ENCODE measurements at places on chromosomes 3 and 15.

- H3K4me3 ChIP-seq, result peak overlapping the region; percentile 32
- no peak for DNase-seq
- H3K36me3 ChIP-seq, result no peaks in the 10 kb centered on the region
- H3K27ac ChIP-seq, result no peak overlapping the region
- H3K27me3 ChIP-seq, result peaks cover 81% of the 10 kb centered on the region
These were observed 592 bp downstream of the DUOXA2 start for GRCh38 chr15:45114751-45115085.

- H3K27me3 ChIP-seq, result no peaks in the 10 kb centered on the region
- H3K36me3 ChIP-seq, result no peaks in the 10 kb centered on the region
- no peak overlapping the region for H3K27ac ChIP-seq
- peaks cover 4% of the 10 kb centered on the region for H3K4me1 ChIP-seq
- no peak overlapping the region for H3K4me3 ChIP-seq
- DNase-seq, result no peak
These were observed 132.6 kb downstream of the DIPK2A start for GRCh38 chr3:144104186-144104585.

GRCh38 chr3:144142151-144142840 is 170.7 kb downstream of the DIPK2A start:
- H3K27ac ChIP-seq, result peak overlapping the region; percentile 74
- no peaks in the 10 kb centered on the region for H3K36me3 ChIP-seq

DNA sequence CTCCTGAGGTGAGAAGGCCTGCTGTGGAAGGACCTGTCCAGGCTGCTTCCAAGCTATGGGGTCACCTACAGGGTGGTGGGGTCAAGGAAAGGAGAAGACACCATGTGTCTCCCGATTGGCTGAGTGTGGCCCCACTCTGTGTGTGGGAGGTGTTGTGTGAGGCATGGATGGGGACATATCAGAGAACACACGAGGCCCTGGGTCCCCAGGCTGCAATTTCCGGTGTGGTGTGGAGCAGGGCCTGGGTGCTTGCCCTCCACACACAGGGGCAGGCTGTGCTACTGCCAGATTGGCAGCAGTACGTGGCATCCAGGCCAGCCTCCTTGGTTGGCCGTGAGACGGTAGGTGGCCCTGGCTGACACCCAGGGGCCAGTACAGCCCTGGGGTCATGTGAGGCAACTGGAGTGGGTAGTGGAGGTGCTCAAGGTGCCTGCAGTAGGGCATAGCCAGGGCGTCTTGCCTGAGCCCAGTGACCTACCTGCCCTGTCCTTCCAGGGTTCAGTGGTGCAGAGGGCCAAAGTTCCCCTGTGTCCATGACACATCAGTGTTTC is 233.8 kb downstream of the SNRPN start:
- no peak for DNase-seq
- H3K4me3 ChIP-seq, result no peak overlapping the region
- no peak overlapping the region for H3K27ac ChIP-seq
- H3K4me1 ChIP-seq, result no peaks in the 10 kb centered on the region
- H3K27me3 ChIP-seq, result no peaks in the 10 kb centered on the region

- H3K27me3 ChIP-seq, result peaks cover 2% of the 10 kb centered on the region
- peaks cover 23% of the 10 kb centered on the region for H3K4me1 ChIP-seq
These were observed 166.5 kb downstream of the EBLN2 start for GRCh38 chr3:73228000-73228399.

- H3K4me3 ChIP-seq, result no peak overlapping the region
- no peak for DNase-seq
- peaks cover 21% of the 10 kb centered on the region for H3K4me1 ChIP-seq
- peaks cover 4% of the 10 kb centered on the region for H3K27me3 ChIP-seq
- no peak overlapping the region for H3K27ac ChIP-seq
- H3K36me3 ChIP-seq, result no peaks in the 10 kb centered on the region
These were observed 180.1 kb downstream of the RORA start for GRCh38 chr15:61049028-61049427.

DNA sequence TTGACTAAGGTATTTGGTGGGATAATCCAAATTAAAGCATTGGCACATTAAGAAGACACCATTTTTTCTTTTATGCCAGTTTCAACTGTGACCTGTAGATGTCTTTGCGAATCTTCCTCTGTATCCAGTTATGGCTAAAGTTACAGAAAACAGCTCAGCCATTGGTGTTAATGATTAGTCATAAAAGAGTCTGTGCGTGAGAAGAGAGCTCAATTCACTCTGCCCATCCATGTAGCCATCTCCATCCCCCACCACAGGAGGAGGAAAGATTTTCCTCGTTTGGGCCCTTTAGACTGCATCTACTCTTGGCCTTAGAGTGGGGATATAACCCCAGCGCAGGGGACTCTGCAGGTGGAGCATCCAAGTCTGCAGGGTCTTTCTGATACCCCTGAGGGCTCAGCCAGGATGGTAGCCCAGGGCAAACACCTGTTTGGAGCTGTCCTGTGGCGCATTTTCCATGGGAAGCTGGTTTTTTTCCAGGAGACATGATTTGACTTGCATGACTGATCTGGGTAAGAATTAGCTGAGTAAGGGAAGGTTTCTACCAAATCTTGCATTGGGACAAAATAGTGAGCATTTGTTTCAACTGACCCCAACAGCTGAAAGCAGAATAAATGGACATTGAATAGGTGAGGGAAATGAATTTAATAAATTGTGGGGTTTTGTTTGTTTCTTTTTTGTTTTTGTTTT is 29.5 kb downstream of the NANOGP8 start:
- no peaks in the 10 kb centered on the region for H3K27me3 ChIP-seq
- no peaks in the 10 kb centered on the region for H3K36me3 ChIP-seq
- DNase-seq, result no peak
- no peak overlapping the region for H3K4me3 ChIP-seq
- H3K27ac ChIP-seq, result no peak overlapping the region
- H3K4me1 ChIP-seq, result peaks cover 14% of the 10 kb centered on the region

DNA sequence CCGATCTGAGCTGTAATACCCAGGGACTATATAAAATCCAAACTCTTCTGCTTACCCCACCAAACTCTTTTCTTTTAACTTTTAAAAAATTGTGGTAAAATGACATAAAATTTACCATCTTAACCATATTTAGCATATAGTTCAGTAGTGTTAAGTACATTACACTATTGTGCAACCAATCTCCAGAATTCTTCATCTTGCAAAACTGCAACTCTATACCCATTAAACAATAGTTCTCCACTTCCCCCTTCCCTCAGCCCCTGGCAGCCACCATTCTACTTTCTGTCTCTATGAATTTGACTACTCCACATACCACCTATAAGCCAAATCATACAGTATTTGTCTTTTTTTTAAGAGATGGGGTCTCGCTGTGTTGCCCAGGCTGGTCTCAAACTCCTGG is 38.7 kb downstream of the SENP8 start:
- H3K27ac ChIP-seq, result no peak overlapping the region
- no peaks in the 10 kb centered on the region for H3K27me3 ChIP-seq
- no peak overlapping the region for H3K4me3 ChIP-seq
- H3K36me3 ChIP-seq, result no peaks in the 10 kb centered on the region

GRCh38 chr3:44963571-44964325 is 12.2 kb downstream of the ZDHHC3 start:
- H3K36me3 ChIP-seq, result no peaks in the 10 kb centered on the region
- no peaks in the 10 kb centered on the region for H3K27me3 ChIP-seq
- H3K4me3 ChIP-seq, result no peak overlapping the region

GRCh38 chr3:134976948-134977347 is 181.9 kb downstream of the EPHB1 start:
- no peak overlapping the region for H3K27ac ChIP-seq
- H3K4me3 ChIP-seq, result no peak overlapping the region
- peaks cover 53% of the 10 kb centered on the region for H3K27me3 ChIP-seq

DNA sequence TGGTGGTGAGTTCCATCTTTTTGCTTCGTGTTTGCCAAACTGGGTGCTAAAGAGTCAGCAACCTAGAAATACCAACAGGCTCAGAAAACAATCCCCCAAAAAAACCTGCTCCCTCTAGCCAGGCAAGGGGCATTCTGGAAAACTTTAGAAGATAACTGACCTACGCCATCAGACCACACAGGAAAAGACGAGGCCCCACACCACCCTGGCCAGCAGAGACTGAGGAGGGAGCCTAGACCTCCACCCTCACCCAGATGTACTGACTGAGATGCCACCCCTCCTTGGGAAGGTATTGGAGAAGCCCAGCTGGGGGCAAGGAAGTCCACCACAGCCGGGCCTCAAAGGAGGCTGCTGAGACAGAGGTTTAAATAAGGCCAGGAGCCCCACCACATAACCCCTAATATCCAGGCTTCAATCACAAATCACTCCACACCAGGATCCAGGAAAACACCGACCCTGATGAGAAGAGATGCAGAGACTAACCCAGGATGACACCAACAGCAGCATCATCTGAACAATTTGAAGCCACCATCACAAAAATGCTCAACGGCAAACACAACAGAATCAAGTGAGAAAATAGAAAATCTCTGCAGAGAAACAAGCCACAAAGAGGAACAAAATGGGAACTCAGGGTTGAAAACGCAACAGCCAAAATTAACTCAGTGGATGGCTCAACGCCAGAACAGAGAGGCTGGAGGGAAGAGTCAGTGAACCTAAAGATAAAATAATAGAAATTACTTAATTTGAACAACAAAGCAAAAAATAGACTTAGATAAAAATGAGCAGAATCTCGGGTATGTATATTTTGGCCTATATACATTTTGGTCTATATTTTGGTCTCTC is 61.0 kb downstream of the TPRA1 start:
- H3K36me3 ChIP-seq, result no peaks in the 10 kb centered on the region
- H3K27ac ChIP-seq, result no peak overlapping the region
- no peaks in the 10 kb centered on the region for H3K4me1 ChIP-seq
- no peak overlapping the region for H3K4me3 ChIP-seq
- DNase-seq, result no peak

DNA sequence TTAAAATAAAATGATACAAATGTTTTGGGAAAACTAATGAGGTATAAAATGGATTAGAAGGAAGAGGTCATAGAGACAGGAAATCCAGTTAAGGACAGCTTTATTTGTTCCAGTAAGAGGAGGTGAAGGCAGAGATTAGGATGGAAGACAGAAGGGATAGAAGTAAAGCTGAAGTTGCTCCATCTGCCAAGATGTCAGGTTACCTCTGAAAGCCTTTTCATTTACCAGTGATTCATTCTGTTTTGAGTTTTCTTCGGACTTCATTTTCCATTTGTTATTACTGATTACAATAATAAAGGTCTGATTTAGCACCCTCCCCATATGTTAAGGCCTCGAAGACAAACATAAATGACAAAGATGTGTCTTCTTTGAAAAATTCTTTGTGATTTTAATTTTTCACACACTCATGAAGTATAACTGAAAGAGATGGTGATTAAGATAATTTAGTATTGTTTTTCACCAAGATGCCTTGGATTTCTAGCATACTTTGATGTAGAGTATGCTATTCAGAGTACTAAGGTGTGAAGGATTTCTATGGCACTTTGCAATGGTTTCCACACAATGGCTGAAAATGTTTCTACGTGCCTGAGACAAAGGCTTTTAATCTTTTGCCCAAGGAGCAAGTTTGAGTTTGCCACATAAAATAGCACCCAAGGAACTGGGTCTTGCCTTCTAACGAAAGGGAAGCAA is 75.4 kb upstream of the PLAAT1 start:
- DNase-seq, result no peak
- peaks cover 23% of the 10 kb centered on the region for H3K27me3 ChIP-seq
- no peaks in the 10 kb centered on the region for H3K36me3 ChIP-seq
- H3K4me1 ChIP-seq, result peaks cover 22% of the 10 kb centered on the region

- no peaks in the 10 kb centered on the region for H3K4me1 ChIP-seq
- no peak for DNase-seq
- H3K27ac ChIP-seq, result no peak overlapping the region
- H3K27me3 ChIP-seq, result peaks cover 30% of the 10 kb centered on the region
- H3K4me3 ChIP-seq, result no peak overlapping the region
- H3K36me3 ChIP-seq, result no peaks in the 10 kb centered on the region
These were observed 335.1 kb upstream of the ICE2 start for GRCh38 chr15:60814062-60814461.

- no peak for DNase-seq
- peaks cover 67% of the 10 kb centered on the region for H3K4me1 ChIP-seq
- no peaks in the 10 kb centered on the region for H3K36me3 ChIP-seq
- H3K27me3 ChIP-seq, result no peaks in the 10 kb centered on the region
These were observed 54.2 kb upstream of the ARHGEF3 start for GRCh38 chr3:56855856-56856512.

- peaks cover 45% of the 10 kb centered on the region for H3K4me1 ChIP-seq
- DNase-seq, result no peak
- no peak overlapping the region for H3K4me3 ChIP-seq
These were observed 197.6 kb upstream of the CFAP20DC start for GRCh38 chr3:59247402-59247841.

DNA sequence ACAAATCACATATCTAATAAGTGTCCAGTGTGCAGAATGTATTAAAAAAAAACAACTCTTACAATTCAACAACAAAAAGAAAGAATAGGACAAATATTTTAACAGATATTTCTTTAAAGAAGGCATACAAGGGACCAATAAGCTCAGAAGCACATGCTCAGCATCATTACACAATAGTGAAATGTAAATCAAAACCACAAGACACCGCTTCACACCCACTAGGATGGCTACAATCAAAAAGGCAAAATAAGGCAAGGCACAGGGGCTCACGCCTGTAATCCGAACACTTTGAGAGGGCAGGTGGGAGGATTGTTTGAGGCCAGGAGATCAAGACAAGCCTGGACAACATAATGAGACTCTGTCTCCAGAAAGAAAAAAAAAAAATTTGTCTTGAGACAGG is 255.6 kb downstream of the MAGI1 start:
- H3K4me3 ChIP-seq, result no peak overlapping the region
- H3K27ac ChIP-seq, result no peak overlapping the region
- DNase-seq, result no peak
- no peaks in the 10 kb centered on the region for H3K27me3 ChIP-seq
- H3K36me3 ChIP-seq, result no peaks in the 10 kb centered on the region
- peaks cover 34% of the 10 kb centered on the region for H3K4me1 ChIP-seq

GRCh38 chr15:33150971-33151370 is 43.5 kb downstream of the FMN1 start:
- H3K4me1 ChIP-seq, result peaks cover 17% of the 10 kb centered on the region
- DNase-seq, result no peak
- no peaks in the 10 kb centered on the region for H3K27me3 ChIP-seq
- H3K4me3 ChIP-seq, result no peak overlapping the region
- H3K27ac ChIP-seq, result no peak overlapping the region

- H3K27me3 ChIP-seq, result peaks cover 50% of the 10 kb centered on the region
- no peak for DNase-seq
- H3K4me3 ChIP-seq, result no peak overlapping the region
- no peaks in the 10 kb centered on the region for H3K36me3 ChIP-seq
These were observed 35.3 kb downstream of the ARPP21 start for GRCh38 chr3:35674451-35675109.

DNA sequence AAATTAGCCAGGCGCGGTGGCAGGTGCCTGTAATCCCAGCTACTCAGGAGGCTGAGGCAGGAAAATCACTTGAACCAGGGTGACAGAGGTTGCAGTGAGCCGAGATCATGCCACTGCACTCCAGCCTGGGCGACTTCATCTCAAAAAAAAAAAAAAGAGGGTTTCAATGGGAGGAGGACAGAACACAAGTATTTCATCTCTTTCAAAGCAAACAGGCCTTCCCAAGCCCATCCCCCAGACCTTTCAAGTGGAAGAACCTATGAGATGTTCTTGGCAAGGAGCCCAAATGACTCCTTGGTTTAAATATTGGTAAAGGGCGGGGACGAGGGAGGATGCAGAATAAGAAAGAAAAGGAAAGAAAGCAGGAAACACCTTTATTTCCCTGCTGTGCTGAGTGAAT is 62.2 kb upstream of the MCF2L2 start:
- peak overlapping the region; percentile 55 for H3K27ac ChIP-seq
- H3K4me3 ChIP-seq, result no peak overlapping the region
- no peaks in the 10 kb centered on the region for H3K36me3 ChIP-seq

All from mesothelial cell of epicardium (in vitro differentiated cells).